Astrocyte (in vitro differentiated cells and primary cell): ENCODE measurements at places on chromosomes 2 and 18.
A peak's percentile ranks its signal among the peaks of the same experiment; 100 is the strongest.

GRCh38 chr2:52810460-52810859 is 957.1 kb upstream of the CHAC2 start:
- DNase-seq = peak; percentile 32

GRCh38 chr2:85400541-85401463 is 9.4 kb downstream of the CAPG start:
- DNase-seq = no peak

DNA sequence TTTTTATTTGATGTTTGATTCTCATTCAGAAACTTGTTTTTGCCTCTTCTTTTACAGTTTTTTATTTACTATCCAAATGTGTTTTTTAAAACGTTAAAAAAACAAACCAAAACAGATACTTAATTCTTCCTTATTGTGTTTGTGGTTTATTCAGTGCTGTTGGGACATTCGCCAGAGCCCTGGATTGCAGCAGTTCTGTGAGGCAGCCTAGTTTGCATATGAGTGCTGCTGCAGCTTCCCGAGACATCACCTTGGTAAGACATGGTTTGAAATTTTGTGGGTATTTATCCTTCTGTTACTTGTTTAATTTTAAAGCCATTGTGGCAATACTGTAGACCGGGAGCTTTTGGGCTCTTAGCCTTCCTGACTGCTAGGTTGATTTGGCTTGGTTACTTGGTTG is 91.2 kb downstream of the MTA3 start:
- peak; percentile 22 for DNase-seq

GRCh38 chr18:48908916-48909315 is 41.8 kb downstream of the SMAD7 start:
- no peak for DNase-seq

GRCh38 chr2:28462122-28462521 is 33.7 kb upstream of the PLB1 start:
- DNase-seq = no peak

DNA sequence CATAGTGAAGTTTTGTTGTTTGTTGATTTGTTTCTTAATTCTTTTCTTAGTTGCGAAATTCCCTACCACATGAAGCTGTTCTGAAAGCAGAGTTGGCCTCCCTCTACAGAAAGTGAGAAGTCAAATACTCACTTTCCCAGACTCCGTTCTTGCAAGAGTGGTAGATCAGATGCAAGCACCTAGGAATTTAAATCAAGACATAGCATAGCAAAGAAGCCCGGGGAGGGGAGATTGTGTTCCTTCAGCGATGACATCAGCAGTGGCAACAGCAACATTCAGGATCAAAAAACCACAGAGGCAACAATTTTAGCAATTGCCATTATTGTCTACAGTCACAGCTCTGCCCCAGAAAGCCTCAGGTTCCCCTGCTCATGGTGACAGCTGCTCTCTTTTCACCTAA is 580.0 kb downstream of the RNF144A start:
- DNase-seq = no peak

GRCh38 chr2:160499865-160500264 is 6.3 kb upstream of the RBMS1 start:
- no peak for DNase-seq

GRCh38 chr2:129915303-129915840 is 64.1 kb upstream of the RAB6C start:
- DNase-seq = no peak

- no peak for DNase-seq
Measured at GRCh38 chr2:25071966-25072365, 30.1 kb downstream of the EFR3B start.

DNA sequence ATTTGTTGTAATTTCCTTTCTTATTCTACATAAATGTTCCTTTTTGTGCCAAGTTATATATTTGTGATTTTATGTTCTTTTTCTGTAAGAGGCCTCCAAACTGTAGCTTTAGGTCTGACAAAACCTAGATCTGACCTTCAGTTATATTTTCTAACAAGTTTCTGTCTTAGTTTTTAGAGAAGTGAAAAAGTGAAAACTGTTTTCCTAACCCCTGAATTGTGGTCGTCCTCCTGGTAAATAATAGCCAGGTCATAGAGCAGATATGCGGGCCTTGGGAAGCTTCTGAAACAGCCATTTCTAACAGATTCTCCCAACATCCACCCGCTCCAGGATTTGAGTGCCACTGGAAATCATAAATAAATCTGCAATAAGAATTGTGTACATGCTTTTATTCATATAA is 398.4 kb upstream of the CWC22 start:
- DNase-seq = no peak
